CD4-positive, alpha-beta T cell treated with Interleukin-4 for 4 hours (primary cell): ENCODE measurements at places on chromosomes 5 and 9.

DNA sequence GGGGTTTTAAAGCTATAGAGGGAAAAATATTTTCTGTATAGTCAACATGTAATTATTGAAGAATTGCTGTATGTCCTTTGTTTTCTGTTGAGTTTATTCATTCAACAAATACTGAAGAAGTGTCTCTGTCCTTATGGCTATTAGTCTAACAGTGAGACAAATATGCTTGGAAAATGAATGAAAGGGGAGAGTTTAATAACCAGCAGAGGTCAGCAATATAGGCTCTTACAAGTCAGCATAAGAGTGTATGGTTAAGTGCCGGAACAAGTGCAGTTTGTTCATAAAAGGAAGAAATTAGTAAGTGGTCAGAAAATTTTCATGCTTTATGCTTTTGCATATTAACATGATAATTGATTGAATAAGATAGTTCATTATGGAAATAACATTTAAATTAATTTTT, 3.6 kb downstream of the SCAMP1 start:
- no peak for DNase-seq

- DNase-seq: no peak
Measured at GRCh38 chr9:76559286-76559685, 100.3 kb downstream of the GCNT1 start.

DNA sequence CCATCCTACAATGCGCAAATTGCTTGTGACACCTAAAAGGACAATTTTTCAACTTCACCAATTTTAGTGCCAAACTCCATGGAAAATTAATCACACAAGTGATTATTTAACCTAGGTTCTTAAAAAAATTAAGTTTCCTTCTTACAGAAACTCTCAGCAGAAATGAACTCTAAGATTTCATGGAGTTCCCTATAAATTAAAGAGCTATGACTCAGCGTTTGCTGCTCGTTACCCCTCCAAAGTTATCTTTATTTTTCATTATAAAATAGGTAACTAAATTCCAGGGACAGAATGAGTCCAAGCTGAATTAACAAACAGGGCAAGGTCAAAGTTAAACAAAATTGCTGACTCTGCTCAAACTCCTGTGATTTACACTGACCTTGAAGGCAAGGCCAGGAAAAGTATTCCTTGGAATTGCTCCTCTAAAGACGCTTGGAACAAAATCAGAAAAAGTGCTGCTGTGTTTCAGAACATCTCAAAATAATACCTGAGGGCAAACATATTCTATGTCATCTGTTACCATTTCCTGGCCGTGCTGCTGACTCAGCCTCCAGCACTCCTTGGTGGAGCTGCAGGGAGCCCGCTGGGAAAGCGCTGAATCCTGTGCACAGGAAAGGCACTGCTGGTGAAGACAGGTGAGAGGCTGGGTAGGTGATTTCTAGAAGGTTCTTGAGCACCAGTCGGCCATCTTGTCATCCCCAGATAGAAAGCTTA, 2.5 kb upstream of the CMBL start:
- DNase-seq: no peak

DNA sequence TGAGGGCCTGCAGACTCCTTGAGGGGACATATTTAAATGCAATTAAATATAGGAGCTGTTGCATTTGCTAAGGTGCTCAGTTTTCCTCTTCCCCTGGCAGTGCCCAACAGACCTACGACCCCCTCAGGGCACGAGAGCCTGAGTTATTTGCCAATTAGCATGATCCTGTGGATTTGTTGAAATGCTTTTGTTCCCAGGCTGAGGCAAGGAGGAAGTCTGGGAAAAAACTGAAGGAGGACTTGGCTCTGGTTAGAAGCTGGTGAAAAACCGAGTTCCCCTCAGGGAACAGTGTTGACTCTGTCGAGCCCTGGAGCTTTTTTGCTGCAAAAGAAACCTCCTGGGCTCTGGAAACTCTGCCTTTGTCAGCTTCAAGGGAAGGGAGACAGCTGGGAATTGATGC, 103.6 kb upstream of the SHB start:
- no peak for DNase-seq
